ENCODE measurements at places on chromosomes 12 and 14. TPM values are rescaled to one million over a fixed set of nuclear protein-coding genes. Genes with fewer than 3 reads are reported as not detected.

DNA sequence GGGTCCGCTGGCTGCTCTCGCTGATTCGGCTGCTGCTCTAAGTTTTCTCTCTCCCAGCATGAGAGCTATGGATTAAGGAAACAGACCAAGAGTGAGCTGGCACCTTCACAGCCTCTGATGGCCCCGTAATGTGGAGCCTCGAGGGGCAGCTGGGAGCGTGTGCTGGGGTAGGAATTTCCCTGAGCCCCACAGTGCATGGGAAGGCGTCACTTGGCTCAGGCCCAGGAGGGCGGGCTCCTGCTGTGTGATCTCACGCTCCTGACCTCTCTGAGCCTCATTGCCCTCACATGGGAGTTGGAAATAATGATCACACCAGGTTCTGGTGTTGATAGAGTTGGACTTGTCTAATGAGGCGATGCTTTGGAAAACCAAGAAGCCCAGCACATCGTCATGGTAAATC lies 238.6 kb upstream of the CRY1 start:
- no peak for DNase-seq

Gene TMEM63C
- 1.2 TPM for polyA plus RNA-seq

Gene MFAP5
- 0.84 TPM for polyA plus RNA-seq

DNA sequence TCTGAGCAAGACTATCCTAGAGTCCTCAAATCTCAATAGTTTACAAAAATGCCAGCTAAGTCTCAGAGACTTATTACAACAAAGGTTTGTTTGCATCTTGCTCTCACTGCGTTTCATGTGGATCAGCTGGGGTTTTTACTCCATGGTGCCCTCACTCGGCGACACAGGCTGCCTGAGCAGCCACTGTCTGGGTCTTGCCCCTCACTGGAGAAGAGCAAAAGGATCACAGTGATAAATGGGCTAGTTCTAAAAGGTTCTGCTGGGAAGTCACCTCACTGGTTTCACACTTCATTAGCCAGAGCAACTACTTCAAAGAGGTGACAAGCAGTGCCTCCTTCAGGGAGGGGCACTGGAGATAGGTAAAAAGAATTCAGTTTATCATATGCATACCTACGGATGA lies 392.0 kb downstream of the RPL10L start:
- no peak for DNase-seq

All from right lung (tissue), 10 donors.